ENCODE measurements at places on chromosomes 6 and 20.

DNA sequence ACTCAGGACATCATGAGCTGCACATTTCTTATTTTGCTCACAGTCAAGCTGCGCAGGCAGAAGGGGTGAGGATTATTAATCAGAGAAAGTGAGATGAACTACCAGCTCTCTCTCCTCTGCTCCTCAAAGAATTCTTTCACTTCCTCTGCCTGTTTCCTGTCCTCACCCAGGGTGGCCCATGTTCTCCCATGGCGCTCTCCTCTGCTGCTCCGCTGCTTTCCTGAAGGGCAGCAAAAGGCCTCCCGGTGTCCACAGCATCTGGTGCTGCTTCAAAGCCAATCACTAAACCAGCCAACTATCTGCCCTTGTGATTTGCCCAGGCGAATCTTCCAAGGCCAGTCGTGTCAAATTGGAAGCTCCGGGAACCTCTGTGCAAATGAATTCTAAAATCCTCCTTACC lies 324.2 kb downstream of the TPBG start:
- no peak for DNase-seq

DNA sequence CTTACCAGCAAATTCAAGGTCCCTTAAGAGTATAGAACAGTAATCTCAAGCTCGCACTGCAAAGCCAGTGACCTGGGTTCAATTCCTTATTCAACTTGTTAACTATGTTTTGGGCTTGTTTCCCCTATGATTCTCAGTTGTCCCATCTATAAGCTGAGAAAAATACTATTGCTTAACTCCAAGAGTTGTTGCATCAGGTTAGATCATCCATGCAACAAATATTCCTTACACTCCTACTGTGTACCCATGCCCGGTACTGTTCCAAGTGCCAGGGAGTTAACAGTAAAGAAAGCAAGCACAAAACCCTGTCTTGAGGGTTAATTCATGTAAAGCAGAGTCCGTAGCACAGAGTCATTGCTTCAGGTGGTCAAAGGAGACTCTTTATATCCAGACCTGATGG lies 247.3 kb downstream of the MAFB start:
- DNase-seq: no peak

- no peak for DNase-seq
These were observed 25.0 kb downstream of the HEBP2 start for GRCh38 chr6:138428944-138429598.

DNA sequence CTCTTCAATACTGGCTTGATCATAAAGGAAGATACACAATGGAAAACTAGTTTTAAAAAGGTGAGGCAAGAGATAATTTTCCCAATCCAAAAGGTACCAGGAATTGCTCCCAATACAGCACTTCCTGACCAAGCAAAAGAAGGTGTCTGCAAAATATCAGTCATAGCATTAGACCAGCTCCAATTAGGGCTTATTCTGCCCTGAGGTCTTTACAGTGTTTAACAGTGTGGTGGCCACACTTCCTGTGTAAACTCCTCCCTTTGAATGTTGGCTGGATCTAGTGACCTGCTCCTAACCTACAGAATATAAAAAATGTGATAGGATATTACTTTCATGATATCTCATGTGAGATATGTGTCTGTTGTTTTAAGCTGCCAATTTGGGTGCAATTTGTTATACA lies 57.1 kb upstream of the BTN3A2 start:
- no peak for DNase-seq

- no peak for DNase-seq
These were observed 46.8 kb downstream of the SNX5 start for GRCh38 chr20:17921774-17922173.

- DNase-seq: no peak
These were observed 1.0 kb downstream of the SCML4 start for GRCh38 chr6:107823047-107823557.

DNA sequence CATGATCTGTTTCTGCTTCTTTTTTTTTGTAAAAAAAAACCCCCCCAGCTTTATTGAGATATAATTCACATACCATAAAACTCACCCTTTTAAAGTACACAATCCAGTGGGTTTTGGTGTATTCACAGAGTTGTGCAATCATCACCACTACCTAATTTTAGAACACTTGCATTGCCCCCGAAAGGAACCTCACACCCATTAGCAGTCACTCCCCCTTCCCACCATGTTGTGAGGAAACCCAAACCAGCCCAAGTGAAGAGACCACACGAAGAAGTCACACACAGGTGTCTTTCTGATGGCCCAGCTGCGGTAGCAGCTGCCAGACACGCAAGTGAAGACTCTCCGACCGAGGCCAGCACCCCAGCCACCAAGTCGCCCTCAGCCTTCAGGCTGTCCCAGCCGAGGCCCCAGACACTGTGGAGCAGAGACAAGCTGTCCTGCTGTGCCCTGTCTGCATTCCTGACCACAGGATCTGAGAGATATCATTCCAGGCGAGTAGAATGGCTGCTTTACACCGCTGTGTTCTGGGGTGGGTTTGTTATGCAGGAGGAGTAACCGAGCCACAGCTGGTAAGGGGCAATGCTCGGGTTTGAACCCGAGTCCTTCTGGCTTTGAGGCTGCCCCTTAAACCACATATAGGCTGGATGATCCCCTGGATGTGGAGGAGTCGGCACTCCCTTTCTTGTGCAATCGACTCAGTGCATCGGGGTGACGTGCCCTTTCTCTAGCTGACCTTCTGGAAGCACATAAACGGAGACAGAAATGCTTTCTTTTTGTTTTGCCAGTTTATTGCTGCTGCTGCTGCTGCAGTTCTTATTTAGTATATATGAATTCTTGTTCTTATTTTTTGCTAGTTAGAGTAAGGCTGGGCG lies 59.1 kb upstream of the PTPN1 start:
- DNase-seq: peak; percentile 4

DNA sequence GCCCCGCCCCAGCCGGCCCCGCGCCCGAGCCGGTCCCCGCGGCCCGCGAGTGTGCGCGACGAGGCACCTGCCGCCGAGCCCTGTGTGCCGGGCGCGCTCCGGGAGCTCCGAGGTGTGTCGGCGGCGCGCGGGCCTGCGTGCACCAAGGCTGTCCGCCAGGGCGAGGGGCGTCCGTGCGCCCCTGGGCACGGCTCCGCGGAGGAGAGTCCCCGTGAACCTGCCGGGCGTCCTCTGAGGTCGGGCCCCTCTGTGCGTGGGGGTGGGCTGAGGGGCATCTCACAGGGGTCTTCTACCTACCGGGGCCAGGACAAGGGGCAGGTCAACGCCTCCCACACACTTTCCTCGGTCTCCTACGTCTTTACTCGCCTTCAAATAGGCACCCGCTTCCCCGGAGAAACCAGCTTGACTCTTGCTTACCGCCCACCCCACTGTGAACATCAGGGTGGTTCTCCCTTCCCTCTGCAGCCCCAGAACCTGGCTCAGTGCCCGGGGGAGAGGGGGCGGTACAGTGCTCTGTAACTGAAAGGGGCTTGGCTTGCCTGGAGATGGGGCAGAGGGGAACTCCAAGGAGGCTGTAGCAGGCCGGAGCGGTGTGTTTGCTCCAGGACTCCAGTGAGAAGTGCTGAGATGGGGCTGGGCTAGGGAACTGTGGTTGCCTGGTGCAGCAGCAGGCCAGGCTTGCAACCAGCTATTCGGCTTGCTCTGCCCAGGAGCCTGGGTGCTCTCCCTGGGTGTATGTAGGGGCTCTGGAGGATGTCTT lies at the start of gene SAMD10:
TSS of gene SAMD10 (minus strand) at position 86 of the 760 bp plus-strand sequence. CDS start 175 bp downstream, outside the sequence.
- peak; percentile 76 for DNase-seq

DNA sequence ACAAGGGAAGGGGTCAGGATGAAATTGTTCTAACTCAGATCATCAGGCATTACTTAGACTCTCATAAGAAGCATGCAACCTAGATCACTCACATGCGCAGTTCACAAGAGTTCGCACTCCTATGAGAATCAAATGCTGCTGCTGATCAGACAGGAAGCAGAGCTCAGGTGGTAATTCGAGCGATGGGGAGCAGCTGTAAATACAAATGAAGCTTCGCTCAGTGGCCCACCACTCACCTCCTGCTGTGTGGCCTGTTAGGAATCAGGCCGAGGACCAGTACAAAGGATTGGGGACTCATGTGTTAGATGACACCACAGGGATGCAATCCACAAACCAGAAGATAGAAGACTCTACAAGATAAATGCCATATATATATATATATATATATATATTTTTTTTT lies 31.5 kb upstream of the TOP1 start:
- no peak for DNase-seq

DNA sequence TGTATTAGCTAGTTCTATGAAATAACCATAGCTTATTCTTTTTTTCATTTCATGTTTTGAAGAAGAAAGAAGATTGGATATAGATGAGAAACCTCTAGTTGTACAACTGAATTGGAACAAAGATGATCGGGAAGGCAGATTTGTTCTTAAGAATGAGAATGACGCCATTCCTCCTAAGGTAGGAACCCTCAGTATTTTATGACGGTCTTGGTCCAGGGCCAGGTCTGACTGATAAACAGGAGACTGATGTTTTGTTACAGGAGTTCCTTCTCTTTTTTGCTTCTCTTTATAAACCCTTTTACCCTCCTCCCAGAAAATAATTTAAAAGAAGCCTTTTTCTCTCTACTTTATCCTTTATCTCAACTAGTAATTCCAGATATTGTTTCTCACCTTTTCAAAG lies 43.6 kb downstream of the AFDN start:
- no peak for DNase-seq

GRCh38 chr20:55597526-55597925 lies 407.8 kb downstream of the CBLN4 start:
- no peak for DNase-seq

GRCh38 chr6:136701045-136701444 lies 91.2 kb downstream of the MAP3K5 start:
- DNase-seq: no peak

DNA sequence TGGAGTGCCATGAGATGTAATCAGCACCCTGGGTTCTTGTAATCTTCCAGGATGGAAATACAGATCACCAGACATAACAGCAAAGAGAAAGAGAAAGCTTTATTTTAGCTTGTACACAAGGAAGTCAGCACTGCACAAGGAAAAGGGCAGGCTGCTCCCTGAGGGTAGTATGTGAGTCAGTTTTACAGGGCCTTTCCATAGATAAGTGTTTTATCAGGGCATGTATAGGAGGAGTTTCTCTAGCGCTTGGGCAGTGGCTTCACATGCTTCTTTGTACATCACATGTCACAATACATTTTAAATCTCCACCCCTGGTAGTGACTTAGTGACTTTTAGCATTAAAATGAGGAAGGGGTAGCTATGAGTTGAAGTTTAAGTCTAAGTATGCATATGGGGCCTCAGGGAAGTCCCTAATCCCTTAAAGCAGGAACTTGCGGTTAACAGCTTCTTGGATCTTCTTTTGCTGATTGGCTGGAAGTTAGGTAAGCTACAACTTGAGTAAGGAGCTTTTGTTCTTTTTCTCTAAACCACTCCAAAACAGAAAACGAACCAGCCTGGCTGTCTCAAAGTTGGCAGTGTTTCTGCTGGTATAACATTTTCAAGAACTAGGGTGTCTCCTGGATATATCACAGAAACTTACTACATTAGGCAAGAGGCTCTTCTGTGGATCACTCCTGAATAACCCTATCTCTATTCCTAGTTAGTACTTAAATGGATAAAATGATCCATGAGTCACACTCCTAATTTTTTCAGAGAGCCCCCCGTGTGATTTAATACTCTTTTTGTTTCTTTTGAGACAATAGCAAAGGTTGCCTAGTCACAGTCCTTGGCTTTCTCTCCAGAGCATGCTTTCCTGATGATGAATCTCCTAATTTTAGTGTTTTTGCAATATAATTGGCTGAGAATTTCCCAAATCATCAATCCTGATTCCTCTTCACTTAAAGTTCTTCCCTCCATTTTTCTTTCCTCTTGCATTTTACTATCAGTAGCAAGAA lies 60.2 kb downstream of the MRAP2 start:
- DNase-seq: no peak

GRCh38 chr6:28001751-28002150 lies 44.7 kb downstream of the OR2B6 start:
- no peak for DNase-seq

- DNase-seq: no peak
These were observed 39.8 kb downstream of the SLC22A2 start for GRCh38 chr6:160218810-160219209.

GRCh38 chr20:3203315-3204123 lies 963 bp downstream of the DDRGK1 start:
- no peak for DNase-seq

GRCh38 chr6:95248499-95248898 lies 328.8 kb upstream of the MANEA start:
- no peak for DNase-seq

GRCh38 chr6:130517444-130517931 lies 151.7 kb downstream of the TMEM200A start:
- DNase-seq: no peak

- DNase-seq: no peak
These were observed 132.3 kb downstream of the PDE7B start for GRCh38 chr6:135983718-135984343.

DNA sequence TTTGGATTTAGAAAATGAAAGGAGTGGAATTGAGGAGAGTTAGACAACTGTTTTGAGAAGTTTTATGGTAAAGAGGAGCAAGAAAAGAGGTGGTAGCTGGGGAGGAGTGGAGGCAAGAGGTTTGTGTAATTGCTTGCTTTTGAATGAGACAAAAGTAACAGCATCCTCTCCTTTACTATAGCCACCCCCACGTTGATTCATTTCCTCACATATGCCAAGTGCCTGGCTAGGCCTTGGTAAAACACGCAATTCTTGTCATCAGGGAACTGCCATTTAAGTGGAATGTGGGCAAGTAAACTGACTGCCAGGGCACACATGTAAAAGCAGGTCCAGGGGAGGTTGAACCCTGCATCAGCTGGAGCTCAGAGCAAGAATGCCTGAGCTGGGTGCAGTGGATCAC lies 4.1 kb downstream of the MTRES1 start:
- no peak for DNase-seq

DNA sequence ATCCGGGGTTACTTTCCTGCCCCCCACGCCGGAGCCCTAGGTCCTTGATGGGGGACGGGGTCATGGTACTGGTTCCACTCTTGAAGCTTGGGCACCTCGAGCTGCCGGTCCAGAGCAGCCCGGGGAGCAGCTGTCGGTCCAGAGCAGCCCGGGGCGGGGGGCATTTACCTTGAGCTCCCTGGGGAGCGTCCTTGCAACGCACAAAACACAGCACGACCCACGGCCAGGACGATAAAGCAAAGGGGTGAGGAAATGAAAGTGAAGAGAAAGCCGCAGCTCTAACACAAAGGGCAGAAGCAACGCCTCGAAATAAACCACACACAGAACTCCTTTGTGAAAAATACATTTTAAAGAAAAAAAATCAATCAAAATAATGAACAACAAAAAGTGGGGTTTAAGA lies 39.1 kb downstream of the KCNQ2 start:
- no peak for DNase-seq

DNA sequence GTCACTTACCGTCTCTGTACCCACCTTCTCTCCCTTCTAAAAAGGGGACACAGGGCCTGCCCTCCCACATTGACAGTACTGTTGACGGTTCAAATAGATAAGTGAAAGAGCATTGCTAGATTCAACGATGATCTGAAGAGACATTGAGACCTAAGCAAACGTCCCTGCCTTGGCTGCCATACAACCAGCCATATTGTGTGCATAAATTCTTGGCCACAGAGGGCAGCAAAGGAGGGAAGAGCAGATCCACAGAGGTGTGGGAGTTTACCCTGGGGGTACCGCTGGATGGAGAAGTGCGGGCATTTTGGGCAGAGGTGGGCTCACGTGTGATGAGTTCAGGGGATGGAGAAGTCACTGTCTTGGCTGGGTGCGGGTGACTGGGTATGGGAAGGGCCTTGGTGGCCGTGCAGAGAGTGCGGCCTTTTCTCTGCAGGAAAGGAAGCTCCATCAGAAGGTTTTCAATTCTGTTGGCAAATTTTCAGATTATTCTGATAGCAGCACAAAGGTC lies 85.6 kb downstream of the POPDC3 start:
- no peak for DNase-seq

Data from stimulated activated CD8-positive, alpha-beta memory T cell treated with anti-CD3 and anti-CD28 coated beads, Interleukin-4, amount 100 ng/mL, for 4 hours (primary cell).